Endothelial cell (in vitro differentiated cells): ENCODE measurements at places on chromosomes 2 and 18. TPM values are rescaled to one million over a fixed set of nuclear protein-coding genes. Genes with fewer than 3 reads are reported as not detected.

- DNase-seq: no peak
Measured at GRCh38 chr2:208386541-208386940, 20.1 kb upstream of the PTH2R start.

DNA sequence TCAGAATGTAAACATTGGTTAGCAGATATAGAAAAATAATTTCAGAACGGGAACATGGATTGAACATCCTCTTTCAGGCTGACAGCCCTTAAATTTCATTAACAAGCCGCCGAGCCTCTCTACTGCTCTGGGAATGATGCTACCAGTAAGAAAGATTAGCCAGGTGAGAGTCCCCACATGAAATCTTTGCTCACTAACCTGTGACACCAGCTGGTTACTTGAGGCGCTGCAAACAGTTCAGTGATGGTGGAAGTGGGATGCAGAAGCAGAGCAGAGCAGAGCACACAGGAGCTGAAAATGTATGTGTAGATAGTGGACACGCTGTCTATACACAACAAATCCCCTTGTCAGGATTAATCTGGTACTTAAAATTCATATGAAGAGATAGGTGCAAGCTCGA lies 721.1 kb downstream of the DPP10 start:
- no peak for DNase-seq

- DNase-seq: no peak
Measured at GRCh38 chr2:174436351-174436750, 40.8 kb downstream of the SCRN3 start.

DNA sequence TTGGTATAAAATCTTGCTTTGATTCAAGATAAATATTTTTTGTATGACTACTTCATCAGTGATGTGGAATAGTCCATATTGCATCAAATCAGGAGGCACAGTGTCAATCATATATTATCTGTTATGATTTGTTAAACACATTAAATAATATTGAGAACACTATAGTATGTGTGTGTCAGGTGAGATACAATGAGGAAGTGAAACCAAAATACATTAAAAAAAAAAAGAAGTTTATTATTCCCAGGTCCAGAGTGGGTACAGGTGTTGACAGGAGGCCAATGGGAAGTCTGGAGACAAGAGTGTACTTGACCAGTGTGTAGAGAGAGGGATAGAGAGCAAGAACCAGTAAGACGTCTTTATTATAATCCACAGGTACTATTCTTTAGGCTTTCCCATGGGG lies 292.6 kb downstream of the FSIP2 start:
- no peak for DNase-seq

Gene ATP6V1C2
- not detected for total RNA-seq
